ENCODE measurements at places on chromosomes 2 and 18.
A peak's percentile ranks its signal among the peaks of the same experiment; 100 is the strongest.

DNA sequence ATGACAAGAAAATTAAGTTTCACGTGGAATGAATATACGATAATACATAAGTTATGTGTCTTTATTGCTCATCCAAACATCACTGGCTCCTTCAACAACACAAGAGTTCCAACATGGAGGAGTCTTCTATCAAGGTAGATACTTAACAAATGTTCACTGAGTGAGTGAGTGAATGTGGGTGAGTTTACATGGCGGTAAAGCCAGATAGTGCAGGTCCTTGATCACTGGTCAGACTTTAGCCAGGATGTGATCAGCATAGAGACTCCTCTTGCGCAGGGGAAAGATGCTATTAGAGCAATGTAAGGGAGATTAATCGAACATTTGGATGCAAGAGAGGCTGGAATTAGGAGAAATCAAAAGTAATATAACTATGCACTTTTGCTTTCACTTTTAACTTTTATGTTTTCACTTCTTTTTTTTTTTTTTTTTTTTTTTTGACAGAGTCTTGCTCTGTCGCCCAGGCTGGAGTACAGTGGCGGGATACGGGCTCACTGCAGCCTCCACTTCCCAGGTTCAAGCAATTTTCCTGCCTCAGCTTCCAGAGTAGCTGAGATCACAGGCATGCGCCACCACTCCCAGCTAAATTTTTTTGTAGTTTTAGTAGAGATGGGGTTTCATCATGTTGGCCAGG, 249.0 kb upstream of the ID2 start:
- DNase-seq, result no peak

GRCh38 chr2:20602803-20603202, 48.1 kb downstream of the HS1BP3 start:
- DNase-seq, result no peak

DNA sequence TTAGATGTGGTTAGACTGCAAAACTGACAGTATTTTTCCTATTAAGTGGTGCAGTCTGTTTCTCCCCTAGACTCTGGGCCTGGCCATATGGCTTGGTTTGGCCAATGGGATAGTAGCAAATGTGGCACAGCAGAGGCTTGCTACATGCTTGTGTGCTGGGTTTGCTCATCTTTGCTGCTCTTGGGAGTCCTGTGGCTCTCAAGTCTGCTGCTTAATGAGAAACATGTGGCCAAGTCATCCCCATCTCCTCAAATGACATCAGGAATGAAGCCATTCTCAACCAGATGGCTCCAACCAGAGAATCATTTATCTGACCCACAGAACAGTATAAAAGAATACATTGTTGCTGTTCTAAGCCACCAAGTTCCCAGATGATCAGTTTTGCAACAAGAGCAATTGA, 57.1 kb upstream of the PAX3 start:
- no peak for DNase-seq

DNA sequence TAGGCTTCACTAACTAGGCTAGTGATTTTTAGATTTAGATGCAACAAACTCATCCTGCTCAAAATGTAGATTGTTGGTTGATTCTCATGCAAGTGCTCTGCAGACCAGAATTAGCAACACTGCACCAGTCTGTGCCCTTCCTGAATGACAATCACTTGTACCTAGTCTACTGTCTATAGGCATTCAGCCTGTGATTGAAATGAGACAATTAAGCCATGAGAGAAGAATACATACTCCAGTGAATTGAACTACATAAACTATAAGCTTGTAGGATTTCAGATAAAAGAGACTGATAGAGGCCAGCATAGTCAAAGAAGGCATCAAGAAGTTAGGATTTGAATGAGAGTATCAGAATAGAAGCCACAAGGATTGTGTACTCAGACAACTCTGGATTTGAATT, 138.3 kb upstream of the NRXN1 start:
- DNase-seq, result no peak

DNA sequence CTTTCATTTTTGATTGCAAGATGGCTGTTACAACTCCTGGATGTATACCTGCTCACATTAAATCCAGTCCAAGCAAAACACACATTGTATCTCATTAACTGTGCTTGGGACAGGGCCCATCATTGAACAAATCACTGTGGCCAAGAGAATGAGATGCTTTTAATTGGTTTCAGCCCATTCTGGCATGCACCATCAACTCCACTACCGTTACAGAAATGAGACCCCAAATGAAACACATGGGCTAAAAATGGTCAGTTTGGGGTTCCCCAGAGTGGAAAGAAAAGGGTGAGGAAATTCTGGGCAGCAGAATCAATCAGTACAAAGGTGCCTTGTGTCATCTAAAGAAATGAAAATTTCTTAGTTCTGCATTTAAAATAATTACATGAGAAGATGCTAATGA, 52.7 kb downstream of the FAM171B start:
- DNase-seq, result no peak

GRCh38 chr2:122135021-122135937, 379.8 kb downstream of the TSN start:
- no peak for DNase-seq

DNA sequence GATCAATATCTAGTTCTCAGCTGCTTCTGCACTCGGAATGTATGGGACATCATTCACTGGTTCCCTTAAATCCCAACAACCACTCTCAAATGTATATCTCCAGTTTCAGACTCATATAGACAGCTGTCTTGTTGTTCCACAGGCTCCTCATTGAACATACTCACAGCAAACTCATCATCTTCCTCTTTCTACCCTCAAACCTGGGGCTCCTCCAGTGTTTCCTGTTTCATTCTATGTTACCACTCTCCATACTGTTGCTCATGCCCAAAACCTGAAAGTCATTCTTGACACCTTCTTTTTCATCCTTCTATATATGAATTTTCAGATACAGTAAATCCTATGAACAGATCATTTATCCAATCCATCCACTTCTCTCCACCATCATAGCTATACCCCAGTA, 18.7 kb upstream of the REL start:
- DNase-seq, result no peak

DNA sequence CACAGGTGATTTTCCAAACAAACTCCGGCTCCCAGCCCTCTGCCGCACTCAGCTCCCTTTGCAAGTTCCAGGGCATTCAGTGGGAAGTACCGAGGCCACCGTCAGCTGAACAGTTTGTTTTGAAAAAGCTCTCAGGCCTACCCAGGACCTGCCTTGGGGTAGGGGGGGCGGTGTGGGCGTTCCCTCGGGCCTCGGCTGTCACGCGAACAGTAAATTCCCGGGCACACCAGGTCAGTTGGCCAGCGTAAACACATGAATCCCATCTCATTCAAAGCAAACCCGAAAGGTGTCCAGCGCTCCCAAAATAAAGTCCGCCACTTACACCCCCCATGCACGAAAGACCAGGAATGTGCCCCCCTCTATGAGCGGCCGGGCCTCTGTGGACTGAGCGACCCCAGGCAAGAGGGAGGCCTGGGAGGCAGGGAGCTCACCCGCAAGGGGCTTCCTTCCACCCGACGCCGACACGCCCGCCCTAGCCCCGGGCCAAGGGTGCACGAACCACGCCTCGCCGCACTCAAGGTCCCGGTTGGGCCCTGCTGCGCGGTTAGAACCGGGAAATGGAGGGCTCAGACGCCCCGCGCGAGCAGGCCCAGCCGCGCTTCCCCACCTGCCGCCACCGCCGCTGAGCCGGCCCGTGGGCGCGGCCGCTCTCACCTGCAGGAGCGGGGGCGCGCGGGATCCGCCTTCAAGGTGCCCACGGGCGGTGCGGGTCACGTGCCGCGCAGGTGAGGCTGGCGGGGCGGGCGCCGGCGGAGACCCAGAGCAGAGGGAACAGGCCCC, at the start of gene WDSUB1:
TSS of gene WDSUB1 (minus strand) at position 775 of the 780 bp plus-strand sequence. CDS start 3,634 bp downstream, outside the sequence.
- peak; percentile 81 for DNase-seq

DNA sequence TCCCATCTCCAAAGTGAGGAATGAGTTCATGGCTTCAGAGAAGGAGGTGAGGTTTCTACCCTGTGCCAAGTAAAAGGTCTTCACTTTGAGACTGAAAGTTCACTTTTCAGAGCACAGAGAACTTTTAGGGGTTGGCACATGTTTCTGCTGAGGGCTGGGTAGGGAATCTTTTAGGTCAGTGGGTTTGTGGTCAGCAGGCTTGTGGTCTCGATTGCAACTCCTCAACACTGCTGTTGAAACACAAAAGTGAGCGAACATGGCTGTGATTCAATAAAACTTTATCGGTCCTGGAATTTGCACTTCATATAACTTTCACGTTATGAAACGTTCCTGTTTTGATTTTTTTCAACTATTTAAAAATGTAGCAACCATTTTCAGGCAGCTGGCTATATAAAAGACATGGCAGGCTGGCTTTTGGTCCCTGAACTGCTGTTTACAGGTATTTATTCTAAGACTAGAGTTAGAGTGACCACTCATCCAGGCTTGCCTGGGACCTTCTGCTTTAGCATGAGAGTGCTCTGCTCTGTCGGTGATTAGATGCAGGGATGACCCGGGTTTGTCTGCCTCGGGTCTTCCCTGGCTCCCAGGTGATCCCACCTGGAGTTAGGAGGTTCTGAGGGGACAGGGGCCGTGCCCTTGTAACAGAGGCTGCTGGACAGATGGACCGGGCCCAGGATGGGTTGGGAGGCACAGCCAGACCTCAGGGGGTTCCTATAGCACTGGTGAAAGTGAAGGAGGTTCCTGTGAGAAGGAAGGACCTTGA, 62.7 kb upstream of the TAF1B start:
- no peak for DNase-seq

- no peak for DNase-seq
Measured at GRCh38 chr2:30139131-30139870, 7.5 kb upstream of the YPEL5 start.

DNA sequence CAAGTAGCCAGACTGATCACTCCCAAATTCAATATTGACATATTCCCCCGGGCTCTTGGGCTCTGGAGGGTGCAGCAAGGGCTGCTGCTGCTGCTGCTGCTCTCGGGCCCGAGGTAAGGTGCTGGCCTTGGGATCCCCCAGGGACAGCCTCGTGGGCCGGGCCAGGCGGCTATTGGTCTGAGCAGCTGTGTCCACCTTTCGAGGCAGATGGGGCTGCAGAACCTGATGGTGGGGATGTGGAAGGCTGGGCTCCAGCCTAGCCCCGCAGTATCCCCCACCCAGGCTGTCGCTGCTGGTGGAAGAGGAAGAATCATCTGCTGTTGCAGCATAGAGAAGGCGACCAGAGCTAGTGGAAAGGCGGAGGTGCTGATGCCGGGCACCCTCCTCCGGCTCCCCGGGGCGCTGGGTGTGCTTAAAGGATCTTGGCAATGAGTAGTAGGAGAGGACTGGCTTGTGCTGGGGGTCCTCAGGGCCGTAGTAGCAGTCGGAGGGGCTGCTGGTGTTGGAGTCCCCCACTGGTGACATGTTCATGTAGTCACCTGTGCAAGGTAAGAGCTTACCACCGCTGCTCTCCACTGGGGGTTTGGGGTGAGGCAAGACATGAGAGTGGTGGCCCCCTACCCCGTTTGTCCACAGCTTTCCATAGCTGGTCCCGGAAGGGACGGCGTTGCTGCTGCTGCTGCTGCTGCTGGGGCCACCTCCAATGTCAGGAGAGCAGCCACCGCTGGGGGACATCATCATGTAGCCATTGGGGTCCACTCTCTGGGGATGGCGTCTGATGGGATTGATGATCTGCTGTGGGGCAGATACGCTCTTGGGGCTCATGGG, 3.4 kb downstream of the IRS1 start:
- DNase-seq, result no peak

- no peak for DNase-seq
Measured at GRCh38 chr2:190060626-190061025, 1.9 kb downstream of the MSTN start.

GRCh38 chr2:104406261-104406726, 447.6 kb upstream of the POU3F3 start:
- DNase-seq, result no peak

DNA sequence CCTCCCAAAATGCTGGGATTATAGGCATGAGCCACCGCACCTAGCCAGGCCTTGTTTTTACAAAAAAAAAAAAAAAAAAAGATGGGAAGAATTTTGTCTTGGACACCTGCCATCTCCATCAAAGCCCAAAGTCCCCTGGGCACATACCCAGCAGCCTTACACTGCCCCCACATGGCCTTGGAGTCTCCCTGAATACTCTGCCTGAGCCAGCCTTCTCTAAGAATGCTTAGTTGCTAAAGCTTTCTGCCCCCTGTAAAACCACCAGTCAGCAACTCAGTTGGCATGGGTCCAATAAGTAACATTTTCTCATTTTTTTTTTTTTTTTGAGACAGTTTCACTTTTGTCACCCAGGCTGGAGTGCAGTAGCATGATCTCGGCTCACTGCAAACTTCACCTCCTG, 40.6 kb downstream of the SPC25 start:
- no peak for DNase-seq

DNA sequence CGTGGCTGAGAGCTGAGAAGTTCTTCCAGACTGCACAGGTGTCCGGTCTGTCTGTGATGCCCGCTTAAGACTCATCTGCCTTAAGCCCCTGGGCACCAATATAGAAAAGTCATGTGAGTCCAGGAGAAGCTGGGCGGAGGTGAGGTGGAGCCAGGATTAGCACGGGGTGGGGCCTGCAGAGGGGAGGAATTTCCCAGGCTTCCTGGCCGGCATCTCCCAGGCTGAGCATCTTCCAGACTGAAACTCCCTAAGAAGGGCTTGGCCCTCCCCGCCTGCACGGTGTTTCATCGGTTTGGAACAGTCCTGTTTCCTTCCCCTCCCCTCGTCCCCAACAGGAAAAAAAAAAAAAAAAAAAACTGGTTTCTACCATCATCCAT, 270.3 kb downstream of the ATAD2B start:
- DNase-seq, result no peak

DNA sequence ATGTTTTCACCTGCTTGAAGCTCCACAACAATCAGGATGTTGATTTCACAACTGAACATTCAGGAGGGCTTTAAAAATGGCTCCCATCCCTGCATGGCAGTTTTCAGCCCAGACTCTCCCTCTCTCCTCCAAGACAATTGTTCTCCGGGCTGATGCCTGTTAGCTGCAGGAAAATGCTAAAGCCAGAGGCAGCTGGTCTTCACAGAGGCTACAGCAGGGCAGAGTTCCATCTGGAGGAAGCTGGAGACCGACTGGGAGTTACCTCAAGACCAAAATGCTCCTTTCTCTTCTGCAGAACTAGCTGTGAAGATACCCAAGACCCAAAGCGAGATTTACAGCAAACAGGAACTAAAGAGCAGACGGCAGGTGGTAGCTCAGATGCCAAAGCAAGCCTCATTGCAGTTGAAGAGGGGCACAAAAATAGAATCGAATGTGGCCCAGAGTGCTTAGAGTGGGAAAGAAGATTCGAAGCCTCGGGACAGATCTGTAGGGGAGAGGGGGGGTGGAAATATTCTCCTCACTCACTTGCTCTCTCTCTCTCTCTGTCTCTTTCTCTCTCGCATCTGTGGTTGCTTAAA, 423.6 kb downstream of the ZNF521 start:
- DNase-seq, result no peak

Data from nephron progenitor cell (in vitro differentiated cells).